Omental fat pad (tissue), 4 donors: ENCODE measurements at places on chromosomes 1 and 21. TPM values are rescaled to one million over a fixed set of nuclear protein-coding genes. Genes with fewer than 3 reads are reported as not detected.

Gene PTGER3
- 105 TPM for total RNA-seq

- no peak for DNase-seq
Measured at GRCh38 chr21:37829447-37829846, 86.8 kb downstream of the KCNJ6 start.

DNA sequence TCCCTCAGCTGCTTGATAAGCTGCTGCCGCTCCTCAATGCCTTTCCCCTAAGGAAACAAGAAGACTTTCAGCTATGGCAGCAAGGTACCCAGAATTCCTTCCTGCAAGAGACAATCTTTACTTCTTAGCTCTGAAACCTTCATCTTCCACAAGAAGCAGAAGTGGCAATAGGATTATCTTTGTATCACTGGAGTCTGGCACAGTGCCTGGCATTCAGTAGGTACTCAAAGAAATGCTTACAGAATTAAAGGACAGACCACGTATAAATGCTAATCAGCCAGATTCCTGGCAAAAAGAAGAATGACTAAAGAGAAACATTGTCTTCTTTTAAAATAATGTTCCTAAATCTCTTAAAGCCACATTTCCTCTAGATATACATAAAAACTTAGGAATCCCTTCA is 43.7 kb downstream of the SLC27A3 start:
- DNase-seq = no peak

Gene VSIG8
- total RNA-seq = not detected

- no peak for DNase-seq
Measured at GRCh38 chr1:206963740-206964139, 6.5 kb downstream of the FCAMR start.

- DNase-seq = no peak
Measured at GRCh38 chr21:46661642-46662366, 26.3 kb downstream of the PRMT2 start.

- DNase-seq = no peak
Measured at GRCh38 chr1:208381481-208381880, 137.3 kb upstream of the PLXNA2 start.

DNA sequence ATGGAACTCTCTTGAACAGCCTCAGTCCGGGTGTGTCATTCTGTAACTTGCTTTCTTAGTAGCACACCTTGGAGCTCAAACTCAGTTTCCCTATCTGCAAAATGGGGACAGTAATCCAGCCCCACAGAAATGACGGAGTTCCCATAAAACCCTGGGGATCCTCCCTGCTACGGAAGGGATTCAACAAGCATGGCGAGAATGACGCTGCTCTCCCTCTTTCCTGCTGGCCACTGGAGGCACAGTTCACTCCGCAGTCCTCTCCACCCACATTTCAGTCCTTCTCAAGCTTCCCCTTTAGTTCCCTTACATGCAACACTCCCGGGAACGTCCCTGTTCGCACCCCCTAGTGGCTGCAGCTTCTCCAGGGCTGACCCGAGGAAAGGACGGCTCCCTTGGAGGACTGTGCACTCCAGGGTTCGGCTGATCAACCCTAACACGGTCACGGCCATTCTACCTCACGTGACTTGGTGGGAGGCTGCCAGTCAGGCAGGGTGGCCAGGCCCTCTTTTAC is 20.6 kb downstream of the RUNX3 start:
- no peak for DNase-seq

DNA sequence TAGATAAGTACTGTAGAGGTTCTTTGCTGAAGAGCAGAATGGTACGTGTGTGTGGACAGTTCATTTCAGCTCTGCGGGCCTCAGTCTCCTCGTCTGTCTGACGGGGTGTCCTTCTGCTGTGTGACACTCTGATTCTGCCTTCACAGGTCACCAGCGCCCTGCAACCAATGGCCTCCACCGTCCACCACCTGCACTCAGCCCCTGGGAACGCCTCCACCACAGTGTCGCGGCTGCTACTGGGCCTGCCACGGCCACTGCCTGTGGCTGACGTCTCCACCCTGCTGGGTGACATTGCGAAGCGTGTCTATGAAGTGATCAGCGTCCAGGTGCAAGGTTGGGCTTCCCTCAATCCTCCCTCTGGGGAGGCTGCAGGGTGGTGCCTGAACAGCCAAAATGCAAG is 17.0 kb downstream of the UMODL1 start:
- no peak for DNase-seq

DNA sequence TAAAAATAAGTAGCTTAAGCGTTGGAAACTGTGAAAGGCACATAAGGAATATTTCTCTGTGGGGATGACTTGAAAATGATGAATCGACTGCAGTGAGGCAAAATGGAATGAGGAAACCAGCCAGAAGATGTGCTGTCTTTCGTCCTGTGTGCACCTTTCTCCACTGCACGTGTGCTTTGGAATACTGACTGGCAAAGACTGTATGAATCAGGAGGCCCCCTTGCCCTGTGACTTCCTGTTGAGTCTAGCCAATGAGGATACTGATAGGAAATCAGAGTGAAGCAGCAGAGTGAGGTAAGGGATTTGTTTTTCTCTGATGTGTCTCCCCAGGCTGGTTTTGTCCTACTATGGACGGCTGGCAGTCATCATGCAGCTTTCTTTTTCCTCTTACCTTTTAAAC is 118.2 kb upstream of the ADGRL4 start:
- DNase-seq = no peak

GRCh38 chr1:201309416-201309815 is 26.1 kb downstream of the PKP1 start:
- DNase-seq = no peak

- no peak for DNase-seq
Measured at GRCh38 chr1:221801773-221802516, 60.1 kb upstream of the DUSP10 start.

- DNase-seq = no peak
Measured at GRCh38 chr1:229385853-229386456, 43.1 kb upstream of the CCSAP start.

Gene NKAIN1
- total RNA-seq = not detected

- no peak for DNase-seq
Measured at GRCh38 chr1:41783189-41783639, 135.5 kb downstream of the HIVEP3 start.
